NCI-H146 (cell line): ENCODE measurements at places on chromosomes 6 and 20.

- no peak for DNase-seq
These were observed 107.7 kb upstream of the PHACTR1 start for GRCh38 chr6:12608874-12609273.

DNA sequence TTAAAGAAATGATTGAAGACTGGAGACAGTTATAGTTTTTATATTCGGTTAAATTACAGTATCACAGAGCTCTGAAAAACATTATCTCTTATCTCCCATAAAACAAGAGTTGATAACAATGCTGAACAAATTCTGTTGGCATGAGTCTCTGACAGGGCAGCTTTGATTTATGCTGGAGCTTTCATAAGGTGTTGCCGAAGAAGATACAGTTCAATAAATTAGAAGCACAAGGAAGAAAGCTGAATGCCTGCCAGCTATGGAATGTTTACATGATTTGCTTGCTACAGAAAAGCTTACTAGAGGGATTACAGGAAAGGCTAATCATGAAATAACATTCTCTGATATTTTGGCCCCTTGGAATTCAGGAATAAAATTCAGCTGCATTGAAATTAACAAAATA is 431.9 kb upstream of the GJE1 start:
- no peak for DNase-seq

GRCh38 chr6:137975188-137975940 is 108.3 kb downstream of the TNFAIP3 start:
- no peak for DNase-seq

DNA sequence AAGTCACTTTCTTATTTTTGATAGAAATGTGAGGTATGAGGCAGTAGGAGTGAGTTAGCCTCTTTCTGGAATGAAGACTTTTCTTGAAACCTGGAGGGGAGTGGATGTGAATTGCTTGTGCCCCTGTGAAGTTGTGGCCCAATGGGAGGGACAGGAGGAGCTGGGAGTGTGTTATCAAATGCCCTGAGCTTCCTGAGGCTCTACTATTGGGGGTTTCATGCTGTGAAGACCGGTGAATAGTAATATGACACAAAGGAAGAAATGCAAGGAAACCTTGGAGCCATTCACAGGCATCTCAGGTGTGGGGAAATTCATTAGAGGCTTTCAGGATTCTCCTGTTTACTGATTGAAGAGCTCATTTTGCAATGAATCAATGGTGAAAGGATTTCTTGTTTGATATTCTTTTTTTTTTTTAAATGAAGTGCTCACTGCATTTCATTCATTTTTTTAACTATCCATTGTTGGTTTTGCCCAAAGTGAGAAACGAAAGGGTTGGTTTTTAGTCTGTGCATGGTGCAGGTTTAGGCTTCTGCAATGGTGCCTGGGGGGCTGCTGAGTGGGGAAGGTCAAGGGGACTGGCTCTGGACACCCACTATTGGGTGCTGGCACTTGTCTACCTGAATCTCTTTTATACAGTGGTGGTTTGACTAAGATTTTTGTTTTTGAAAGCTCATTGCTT is 8.2 kb downstream of the RNF144B start:
- DNase-seq = no peak

DNA sequence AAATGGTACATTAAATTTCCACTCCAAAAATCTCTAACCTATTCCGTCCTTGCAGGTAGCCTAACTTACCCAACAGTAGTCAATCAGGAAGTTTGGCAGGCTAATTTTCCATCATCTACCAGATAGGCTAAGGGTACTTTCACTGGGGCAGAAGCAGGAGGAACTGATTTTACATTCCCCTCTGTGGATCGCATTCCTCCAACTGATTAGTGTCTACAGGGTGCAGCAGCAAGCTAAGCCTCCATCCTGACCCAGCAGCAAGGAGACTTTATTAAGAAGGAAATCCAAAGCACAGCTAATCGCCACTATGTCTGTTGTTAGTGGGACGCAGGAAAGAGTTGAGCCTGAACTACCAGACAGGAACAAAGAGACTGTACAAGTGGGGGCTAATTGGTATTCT is 143.2 kb upstream of the RUNX2 start:
- no peak for DNase-seq

DNA sequence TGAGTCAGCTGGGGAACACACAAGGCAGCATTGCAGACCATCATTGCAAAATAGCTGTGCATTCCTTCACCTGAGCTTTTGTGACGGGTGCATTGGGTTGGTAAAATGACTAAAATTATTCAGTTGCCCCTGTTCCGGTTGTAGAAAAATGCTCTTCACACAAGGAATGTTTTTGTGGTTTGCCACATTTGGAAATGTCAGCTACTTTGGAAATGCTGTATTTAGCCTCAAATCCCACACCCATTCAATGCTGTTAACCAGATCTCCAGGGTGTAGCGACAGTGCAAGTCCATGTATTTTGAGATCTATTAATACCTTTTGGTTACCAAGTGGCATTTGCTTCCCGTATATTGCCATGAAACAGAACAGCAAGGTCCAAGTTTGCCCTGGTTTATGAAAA is 201.2 kb downstream of the FOXA2 start:
- DNase-seq = no peak

DNA sequence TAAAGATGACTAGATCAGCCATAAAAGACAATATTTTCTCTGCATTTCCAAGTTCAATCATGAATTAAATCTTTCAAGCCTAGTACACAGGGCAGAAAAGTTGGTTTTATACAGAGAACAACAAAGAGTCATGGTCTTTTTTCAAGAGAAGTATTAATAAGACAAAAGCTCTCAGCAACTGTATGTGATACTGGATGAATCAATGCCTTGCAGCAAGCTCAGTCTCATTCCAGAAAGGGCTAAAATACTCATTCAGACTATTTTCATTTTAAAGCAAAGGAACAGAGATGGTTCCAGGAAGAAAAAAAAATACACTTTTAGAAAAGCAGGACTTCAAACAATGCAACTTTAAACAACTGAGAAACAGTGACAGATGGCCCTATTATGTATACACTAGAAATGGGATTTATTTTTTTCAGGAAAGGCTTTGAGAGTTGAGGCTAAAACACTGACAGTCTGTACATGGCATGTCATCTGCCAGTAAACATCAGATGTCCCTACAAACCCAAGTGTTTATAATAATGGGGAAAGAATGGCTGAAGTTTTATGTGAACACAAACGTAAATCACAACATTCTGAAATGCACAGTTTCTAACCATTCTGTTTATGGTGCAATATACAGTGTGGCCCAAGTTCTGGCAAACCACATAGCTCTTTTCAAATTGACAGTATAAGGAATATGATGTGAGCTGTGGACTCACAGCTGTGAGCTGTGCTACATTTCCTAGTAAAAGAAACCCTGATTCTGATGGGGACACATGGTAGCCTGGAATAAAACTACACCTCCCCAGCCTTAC is 114.3 kb upstream of the DST start:
- no peak for DNase-seq

DNA sequence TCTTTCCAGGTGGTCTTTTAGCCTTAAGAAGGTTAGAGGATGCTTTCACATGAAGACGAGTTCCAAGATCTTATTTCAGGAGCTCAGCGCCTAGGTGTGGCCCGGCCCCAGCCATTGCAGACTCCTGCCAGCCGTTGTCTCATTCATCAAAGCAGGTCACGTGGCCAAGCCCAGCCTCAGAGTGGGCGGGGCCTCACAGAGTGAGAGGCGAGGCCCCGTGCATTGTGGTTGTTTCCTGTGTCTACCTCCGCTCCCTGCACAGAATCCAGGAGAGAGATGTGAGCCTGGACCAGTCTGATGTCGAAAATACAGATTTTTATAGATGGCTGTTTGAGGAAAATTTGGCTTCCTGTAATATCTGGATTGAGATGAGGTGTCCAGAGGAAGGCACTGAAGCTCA is 49.2 kb upstream of the CST5 start:
- peak; percentile 20 for DNase-seq

DNA sequence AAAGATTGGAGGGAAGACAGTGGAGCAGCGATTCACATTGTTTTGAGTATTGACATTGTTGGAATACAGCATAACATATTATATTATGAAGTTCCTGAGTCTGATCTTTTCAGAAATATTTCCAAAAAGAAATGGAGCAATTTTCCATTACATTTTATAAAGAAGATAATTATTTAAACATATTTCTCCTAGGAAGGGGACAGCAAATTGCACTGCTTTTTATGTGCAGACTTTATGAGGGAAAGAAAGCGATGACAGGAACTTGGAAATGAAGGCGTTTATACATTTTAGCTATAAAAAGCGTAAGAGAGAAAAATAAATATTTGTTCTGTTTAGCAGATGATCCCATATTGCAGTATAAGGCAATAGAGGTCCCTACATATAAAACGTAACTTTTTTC is 117.0 kb upstream of the EDN1 start:
- DNase-seq = no peak

- no peak for DNase-seq
These were observed 5.6 kb upstream of the PSORS1C2 start for GRCh38 chr6:31144296-31144969.

DNA sequence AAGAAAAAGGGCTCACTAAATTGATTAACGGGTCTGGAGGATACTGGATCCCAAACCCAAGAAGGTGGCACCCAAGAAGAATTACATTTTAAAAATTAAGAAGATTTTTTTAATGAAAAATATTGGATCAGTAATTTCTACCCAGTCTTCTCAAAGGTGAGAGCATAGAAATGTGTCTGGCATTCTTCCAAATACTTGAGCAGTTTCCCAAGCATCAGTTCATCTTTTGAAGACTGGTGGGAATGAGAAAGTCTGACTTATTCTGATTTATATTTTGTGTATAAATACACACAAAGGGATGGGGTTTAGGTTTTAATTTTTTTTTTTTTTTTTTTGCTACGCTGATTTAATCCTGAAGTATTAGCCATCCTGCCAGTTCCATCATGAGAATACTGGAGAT is 3.3 kb downstream of the MGME1 start:
- DNase-seq = no peak

GRCh38 chr20:1438361-1438760 is 28.3 kb downstream of the NSFL1C start:
- DNase-seq = no peak

DNA sequence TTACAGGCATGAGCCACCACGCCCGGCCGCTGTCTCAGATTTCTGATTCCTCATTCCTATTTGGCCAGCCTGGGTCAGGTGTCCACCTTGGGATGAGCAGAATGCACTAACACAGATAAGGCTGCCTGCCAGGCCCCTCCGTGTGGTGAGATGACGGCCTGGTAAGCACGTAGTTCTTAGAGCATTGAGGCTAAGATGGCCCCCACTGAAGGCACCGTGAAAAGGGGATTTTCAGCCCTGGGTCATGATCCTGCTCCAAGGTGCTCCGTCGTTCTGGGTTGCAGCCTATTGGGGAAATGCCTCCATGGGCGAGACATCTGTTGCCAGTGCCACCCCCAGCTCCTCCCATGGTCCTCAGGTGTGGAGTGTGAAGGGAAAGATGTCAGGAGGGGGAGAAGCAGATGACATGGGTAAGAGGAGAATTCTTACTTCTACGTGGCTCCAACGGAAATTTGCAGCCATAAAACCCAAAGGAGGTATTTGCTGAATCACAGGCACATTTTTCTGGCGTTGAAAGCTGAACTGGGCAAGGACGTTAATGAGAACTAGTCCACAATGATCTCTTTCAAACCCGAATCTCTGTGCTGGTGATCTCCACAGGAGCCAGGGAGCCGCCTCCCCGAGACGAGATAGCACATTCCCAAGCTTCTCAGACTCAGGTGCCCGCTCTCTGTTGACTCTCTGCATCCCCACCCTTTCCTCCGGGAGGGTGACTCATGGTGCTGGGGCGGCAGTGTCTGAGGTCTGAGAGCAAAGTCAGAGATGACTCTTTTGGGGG is 34.0 kb upstream of the BMP6 start:
- DNase-seq = peak; percentile 39

- DNase-seq = no peak
These were observed 603.1 kb downstream of the HACE1 start for GRCh38 chr6:104256646-104257045.

DNA sequence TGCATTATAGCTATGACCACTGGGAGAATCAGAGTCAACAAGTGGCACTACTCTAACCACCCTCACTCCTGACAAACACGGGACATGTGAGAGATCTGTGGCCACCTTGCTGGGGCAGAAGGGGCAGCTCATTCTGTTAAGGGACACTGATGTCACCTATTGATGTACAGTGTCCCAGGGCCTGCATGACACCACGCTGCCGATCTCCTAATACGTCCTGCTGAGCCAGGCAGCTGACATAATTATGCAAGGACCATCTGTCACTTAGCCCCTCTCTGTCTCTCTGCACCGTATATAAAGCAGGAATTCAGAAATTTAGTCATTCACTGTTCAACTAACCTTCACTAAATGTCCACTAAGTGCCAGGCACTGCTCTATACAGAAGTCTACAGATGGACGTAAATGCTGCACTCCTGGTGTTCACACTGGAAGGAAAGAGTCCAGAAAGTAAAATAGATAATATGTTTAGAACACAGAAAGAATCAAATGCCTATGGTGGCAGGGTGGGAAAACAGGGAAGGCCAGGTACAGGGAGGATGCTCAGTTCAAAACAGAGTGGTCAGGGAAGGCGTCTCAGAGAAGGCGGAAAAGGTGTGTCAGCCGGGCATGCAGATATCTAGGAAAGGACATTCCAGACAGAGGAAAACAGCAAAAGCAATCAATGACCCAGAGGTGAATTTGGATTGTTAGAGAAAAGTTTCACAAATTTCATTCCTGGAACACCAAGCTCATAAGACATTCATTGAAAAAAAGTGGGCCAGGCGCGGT is 173.8 kb downstream of the ZNF217 start:
- no peak for DNase-seq

DNA sequence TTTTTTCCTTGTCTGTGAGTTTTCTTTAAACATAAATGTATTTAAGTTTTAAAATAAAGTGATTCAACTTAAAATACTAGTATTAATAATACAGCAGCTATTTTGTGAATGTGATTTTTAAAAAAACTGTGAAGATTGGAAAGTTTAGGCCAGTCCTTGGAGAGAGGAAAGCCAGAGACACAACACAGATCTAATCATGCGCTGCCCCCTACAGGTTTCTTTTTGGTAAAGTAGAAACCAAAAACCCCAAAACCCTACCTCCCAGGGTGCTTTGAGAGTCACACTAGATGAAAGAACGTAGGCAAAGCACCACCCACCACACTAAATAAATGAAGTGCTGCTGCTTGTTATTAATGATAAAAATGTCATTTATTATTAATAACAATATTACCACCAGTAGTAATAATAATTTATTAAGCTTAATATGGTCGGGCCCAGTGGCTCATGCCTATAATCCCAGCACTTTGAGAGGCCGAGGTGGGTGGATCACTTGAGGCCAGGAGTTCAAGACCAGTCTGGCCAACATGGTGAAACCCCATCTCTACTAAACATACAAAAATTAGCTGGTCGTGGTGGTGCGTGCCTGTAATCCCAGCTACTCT is 33.7 kb downstream of the SLC9A8 start:
- peak; percentile 63 for DNase-seq

- no peak for DNase-seq
These were observed 3.2 kb downstream of the TXLNB start for GRCh38 chr6:139288496-139289040.

- no peak for DNase-seq
These were observed 996.8 kb upstream of the CITED2 start for GRCh38 chr6:140370976-140371870.

- no peak for DNase-seq
These were observed 52.6 kb downstream of the THBS2 start for GRCh38 chr6:169200893-169201514.
